CD4-positive, alpha-beta T cell treated with Interleukin-6 at 100 ng/mL for 8 hours (primary cell): ENCODE measurements at places on chromosomes 7 and 10.

DNA sequence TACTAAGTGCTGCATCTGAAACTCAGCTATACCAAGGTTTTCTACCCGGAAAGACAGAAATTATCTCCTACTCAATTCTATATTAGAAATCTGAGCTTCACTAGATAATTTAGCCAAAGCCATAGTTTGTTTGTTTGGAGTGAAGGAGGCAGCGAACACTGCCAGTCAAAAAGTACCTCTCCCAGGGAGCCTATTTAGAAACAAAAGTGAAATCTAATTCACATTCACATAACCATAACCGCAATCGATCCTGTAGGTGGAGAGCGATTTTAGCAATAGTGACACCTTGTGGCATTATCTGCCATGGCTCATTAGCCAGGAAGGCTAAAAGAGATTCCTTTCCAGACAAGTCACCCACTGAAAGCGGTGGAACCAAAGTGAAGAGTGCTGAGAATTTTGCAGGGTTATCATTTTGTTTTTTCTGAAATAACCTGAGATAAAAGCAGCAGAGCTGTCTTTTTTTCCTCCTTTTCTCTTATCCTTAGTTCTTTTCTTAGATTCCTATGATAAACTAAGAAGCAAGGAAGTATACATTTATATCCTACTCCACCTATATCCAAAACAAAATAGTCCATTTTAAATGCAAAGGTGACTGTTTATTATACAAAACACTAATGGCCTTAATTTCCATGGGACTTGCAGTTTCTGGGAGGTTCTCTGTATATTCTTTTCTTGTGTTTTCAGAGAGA is 83.7 kb upstream of the BET1 start:
- DNase-seq, result peak; percentile 51

DNA sequence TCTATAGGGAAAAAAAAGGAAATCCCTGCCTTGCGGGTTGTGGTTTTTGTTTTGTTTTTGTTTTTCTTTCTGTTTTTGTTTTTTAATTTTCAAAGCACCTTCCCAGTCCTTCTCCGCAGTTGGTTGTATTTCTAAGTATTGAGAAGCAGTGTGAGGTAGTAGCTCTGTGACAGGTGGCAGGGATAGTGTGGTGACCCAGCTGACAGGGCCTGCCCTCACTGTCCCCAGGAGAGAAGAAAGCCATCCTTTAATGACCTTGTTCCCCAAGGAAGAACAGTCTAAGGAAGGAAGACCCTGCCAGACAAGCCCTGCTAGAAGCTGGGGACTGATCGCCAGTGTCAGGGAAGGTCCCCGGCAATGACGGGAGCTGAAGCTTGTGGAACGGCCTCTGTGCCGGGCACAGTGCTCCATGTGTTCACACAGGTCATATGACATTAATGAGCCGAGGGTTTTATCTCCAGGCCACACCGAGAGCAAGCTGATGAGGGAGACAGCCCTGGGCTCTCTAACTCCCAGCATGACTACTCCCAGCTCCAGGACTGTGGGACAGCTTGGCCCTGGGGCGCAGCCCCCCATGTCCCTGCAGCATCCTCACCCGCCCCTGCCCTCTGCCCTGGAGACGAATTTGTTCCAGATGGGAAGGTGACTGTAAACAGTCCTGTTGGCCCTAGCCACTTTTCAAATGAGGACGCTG is 69.0 kb upstream of the LRRC18 start:
- DNase-seq, result no peak

GRCh38 chr7:26543340-26543739 is 251.7 kb downstream of the SNX10 start:
- no peak for DNase-seq

DNA sequence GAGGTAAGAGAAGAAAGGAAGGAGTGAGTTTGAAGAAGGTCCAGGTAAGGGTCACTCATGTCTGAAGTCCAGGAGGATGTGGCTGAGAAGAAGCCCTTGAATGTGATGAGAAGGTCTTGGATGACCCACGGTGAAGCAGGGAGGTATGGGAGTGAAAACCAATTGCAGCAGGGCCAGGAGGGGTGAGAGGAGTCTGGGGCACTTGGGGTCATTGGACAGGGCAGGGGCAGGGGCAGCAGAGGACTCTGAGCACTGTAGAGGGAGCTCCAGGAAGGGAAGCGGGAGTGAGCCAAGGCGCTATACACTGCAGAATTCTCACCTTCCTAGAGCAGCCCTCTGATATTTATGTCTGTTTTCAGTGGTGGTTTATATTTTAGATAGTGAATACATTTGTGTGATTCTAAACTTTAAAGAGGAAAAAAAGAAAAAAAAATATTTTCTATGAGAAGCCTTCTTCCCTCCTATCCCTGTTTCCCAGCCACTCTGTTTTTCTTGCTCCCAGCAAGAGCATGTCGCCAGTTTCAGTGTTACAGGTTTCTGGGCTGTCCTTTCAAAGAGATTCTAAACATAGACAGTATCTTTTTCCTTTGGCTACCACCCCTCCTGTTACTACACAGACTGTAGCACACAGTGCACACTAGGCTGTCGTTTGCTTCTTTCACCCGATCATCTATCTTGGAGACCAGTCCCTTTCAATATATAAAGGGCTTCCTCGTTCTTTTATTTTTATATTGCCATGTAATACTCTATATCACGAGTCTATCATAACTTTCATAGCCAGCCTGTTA is 24.5 kb downstream of the BLVRA start:
- DNase-seq, result no peak

DNA sequence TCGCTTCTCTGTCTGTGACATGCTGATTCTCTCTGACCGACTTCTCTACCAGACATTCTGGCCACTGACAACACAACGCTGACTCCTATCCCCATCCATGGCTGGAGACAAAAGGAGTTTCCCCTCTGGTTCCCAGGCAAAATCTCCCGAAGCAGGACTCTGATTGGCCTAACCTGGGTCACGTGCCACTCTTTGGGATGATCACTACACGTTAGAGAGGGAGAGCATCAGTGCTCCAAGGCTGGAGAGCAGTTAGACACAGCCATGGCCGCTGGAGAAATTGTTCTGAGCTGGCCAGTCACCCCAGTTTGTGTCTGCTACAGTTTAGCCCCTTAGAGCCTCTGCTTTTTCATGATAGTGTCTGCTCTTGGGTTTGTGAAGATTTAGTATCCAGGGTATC is 38.9 kb downstream of the ADAMTS14 start:
- DNase-seq, result no peak

DNA sequence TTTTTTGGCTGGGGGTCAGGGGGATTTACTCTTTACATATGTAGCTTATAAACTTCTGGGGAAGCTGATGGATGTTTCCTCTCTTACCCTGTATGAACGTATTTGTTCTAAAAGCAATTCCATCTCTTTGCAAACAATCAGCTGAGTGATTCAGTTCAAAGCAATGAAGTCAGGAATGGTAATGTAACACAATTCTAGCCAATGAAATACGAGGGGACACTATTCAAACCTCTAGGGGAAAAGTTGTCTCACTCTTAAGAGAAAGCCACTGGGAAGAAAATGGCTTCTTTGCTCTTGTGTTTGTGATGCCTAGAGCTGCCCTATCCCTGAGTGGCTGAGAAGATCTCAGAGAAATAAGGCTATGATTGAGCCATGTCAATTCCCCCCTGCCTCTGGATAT is 134.8 kb upstream of the SEMA3C start:
- no peak for DNase-seq

DNA sequence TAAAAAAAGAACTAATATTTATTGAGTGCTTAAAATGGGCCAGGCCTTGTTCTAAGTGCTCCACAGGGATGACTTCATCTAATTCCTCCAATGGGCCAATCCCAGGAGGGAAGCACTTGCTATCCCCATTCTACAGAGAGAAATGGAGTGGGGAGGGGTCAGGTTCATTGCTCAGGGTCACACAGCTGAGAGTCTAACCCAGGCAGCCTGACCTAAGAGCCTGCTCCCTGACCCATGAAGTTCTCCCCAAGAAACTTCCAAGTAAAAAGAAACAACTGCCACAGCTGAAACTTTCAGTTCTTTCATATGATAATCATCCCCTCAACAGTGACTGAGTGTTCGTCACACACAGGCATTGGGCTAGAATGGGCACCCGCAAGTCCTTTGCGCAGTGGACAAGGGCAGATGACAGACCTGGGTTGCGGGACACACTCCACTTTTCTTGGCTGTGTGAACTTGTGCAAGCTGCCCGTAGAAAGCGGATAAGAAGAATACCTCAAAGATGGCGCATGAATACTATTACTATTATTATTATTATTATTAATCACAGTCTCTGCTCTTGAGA is 39.7 kb downstream of the BEND7 start:
- DNase-seq, result no peak

GRCh38 chr10:55897490-55897921 is 463.6 kb downstream of the ZWINT start:
- DNase-seq, result no peak

GRCh38 chr7:32937344-32938174 is 19.7 kb upstream of the FKBP9 start:
- no peak for DNase-seq

DNA sequence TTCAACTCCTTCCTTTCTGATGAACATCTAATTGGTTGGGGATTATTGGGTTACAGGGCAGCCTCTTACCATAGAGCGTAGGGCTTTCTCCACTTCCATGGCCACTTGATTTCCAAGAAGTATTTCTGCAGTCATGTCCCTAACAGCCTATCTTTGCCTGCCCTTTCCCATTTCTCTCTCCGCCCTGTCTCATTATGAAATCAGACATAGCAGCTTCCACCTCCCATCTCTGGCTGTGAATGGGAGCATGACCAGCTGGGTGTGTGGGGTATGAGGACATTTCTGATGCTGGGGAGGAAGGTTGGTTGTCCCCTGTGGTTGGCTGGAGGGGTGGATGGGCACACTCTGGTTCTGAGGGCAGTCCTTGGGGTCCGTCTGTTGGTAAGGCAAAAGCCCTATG is 41.2 kb downstream of the ADCYAP1R1 start:
- no peak for DNase-seq

GRCh38 chr10:91684841-91685240 is 52.0 kb upstream of the PPP1R3C start:
- no peak for DNase-seq

DNA sequence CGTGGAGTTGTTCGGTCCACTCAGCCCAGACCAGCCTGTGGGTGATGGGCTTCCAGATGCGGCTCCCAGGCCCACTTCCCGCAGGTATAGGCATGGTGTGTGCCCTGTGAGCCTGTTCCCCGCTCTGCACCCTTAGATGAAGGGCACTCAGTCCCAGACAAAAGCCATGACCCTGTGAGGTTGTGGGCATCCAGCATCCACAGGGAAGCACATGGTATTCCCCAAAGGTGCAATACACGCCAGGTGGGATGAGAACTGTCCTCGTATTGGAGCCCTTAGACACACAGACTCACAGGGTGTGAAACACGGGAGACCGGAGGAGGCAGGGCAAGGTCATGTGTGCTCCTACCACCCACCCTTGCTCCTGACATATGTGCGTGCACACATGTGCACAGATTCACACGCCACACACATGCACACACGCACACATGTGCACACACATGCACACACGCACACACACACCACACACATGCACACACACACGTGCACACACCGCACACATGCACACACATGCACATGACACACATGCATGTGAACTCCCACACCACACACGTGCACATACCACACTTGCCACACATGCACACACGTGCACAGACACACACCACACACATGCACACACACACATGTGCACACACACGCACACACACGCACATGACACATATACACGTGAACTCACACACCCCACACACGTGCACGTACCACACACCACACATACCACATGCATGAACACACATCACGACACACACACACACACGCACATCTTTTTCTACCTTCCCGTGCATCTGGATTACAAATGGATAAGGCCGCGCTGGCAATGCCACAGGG is 319.4 kb downstream of the WDR37 start:
- no peak for DNase-seq

- peak; percentile 64 for DNase-seq
Measured at GRCh38 chr10:72370201-72370722, 15.5 kb upstream of the DNAJB12 start.

- no peak for DNase-seq
Measured at GRCh38 chr7:106199813-106200364, 84.9 kb downstream of the NAMPT start.

- DNase-seq, result peak; percentile 25
Measured at GRCh38 chr10:79292891-79293746, 54.1 kb upstream of the PPIF start.

DNA sequence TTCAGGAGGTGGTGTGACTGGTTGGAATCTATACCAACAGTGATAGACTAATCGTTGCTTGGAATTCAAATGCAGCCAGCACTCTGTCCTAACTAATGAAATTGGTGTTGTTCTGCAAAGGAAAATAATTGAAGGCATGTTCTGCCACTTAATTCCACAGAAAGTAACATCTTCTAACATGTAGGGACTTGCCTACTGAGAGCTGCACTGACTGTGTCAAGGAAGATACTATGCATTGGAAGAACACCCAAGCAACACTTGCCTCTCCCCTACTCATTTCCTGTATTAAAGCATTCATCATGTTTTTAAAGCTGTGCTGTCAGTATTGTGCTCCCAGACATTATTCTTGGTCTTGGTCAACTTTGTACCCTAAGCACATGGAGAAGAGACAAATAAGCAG is 2.7 kb upstream of the CYP3A7 start:
- no peak for DNase-seq

DNA sequence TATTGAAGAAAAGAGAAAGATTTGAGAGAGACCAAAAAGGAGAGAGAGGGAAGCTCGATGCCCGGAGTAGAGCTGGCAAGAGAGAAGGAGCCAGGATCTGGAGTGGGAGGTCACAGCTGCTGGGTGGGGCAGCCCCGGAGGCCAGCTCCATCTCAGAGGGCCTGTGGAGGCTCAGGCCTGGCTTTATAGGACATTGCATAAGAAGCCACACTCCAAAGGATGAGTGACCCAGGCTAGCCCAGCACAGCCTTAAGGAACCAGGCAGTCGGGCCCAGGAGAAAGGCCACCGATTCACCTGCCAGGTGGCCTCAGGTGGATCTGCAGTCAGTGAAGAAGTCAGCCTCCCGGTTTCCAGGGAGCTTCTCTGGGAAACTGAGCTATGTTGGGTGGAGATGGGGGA is 676 bp downstream of the PLAC9 start:
- DNase-seq, result no peak

DNA sequence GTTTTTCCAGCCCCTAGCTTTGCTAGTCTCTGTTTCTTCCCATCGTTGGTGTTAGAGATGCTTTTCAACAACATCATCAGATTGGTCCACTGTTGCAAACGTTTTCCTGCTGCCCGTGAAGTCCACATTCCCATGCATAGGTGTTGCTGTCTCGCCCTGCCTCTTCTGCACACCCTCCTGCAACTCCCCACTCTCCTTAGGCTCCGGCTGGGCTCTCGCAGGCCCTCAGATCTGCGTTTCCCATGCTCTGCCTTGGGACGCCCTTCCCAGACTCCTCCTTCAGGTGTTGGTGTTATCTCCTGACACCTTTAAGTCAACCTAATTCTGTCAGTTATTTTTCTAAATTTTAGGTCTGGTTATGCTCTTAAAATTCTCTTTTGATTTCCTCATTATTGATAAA is 55.0 kb downstream of the ZMYND11 start:
- DNase-seq, result no peak

- DNase-seq, result no peak
Measured at GRCh38 chr7:143376396-143376795, 4.7 kb upstream of the ZYX start.

DNA sequence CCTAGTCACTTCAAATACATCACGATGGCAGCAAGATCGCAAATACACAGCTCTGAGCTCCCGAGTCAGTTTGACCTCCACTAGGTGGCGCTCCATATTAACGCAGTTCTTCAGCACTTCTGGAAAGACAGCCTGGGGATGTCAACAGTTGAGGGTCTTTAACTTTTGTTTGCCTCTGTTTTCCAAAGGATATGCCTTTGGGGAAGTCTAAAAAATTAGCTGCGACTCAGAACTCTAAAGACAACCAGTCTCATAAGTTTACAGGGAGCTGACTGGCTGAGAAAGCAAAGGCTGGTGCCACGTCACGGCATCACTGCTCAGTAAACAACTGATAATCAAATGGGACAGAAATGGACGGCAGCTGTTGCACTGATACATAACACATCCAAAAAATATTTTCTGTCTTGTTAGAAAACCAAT is 458.8 kb downstream of the SORCS1 start:
- no peak for DNase-seq
